Left lung (tissue), 14 donors: ENCODE measurements at places on chromosomes 16 and 17. TPM values are rescaled to one million over a fixed set of nuclear protein-coding genes. Genes with fewer than 3 reads are reported as not detected.

Gene HS3ST4
- total RNA-seq, result not detected

Gene PDK2
- total RNA-seq, result 20.7 TPM

Gene KRTAP4-1
- not detected for total RNA-seq

Gene HOXB9
- total RNA-seq, result not detected

Gene SLC6A2
- total RNA-seq, result not detected

Gene APOBR
- 6.2 TPM for total RNA-seq

DNA sequence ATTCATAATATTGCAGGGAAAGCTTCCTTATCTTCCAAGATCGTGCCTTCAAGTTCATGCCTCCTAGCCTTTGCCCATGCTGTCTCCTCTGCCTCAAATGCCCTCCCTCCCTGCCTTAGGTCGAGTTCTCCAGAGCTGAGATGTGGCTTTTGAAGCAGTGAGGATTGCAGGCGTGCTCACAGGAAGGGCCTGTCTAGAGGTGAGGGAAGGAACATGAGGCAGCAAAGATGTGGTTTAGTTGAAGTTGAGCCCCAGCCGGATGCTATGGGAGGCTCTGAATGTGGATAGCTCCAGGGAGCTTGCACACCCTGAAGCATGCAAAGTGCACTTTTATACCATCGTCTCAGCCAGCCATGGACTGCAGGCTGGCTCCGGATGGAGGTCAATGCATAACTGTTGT, 754.6 kb upstream of the EEF2KMT start:
- no peaks in the 10 kb centered on the region for H3K36me3 ChIP-seq
- no peak for DNase-seq
- H3K27ac ChIP-seq, result no peak overlapping the region
- H3K27me3 ChIP-seq, result no peaks in the 10 kb centered on the region
- no peak overlapping the region for H3K4me3 ChIP-seq

DNA sequence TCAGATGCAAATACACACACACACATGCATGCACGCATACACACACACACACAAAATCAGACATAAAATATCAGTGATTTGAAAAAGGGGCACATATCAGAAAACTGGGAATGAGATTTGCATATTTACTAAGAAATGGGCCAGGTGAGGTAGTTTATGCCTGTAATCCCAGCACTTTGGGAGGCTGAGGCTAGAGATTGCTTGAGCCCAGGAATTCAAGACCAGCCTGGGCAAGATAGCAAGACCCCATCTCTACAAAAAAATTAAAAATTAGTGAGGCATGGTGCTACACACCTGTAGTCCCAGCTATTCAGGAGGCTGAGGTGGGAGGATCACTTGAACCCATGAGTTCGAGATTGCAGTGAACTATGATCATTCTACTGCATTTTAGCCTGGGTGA, 22.4 kb upstream of the PNPO start:
- H3K4me3 ChIP-seq, result no peak overlapping the region
- no peak overlapping the region for H3K27ac ChIP-seq
- H3K4me1 ChIP-seq, result no peaks in the 10 kb centered on the region
- no peaks in the 10 kb centered on the region for H3K36me3 ChIP-seq

- peak; percentile 98 for DNase-seq
- H3K36me3 ChIP-seq, result peaks cover 29% of the 10 kb centered on the region
- peaks cover 53% of the 10 kb centered on the region for H3K4me1 ChIP-seq
- H3K4me3 ChIP-seq, result peak within 1 kb of the TSS; percentile 96
- H3K27ac ChIP-seq, result peak within 1 kb of the TSS; percentile 97
Measured at GRCh38 chr17:44199553-44200477, at the start of gene ATXN7L3. ATXN7L3 (minus strand) TSS chr17:44199884; CDS start chr17:44198070, 1,814 bp downstream.

DNA sequence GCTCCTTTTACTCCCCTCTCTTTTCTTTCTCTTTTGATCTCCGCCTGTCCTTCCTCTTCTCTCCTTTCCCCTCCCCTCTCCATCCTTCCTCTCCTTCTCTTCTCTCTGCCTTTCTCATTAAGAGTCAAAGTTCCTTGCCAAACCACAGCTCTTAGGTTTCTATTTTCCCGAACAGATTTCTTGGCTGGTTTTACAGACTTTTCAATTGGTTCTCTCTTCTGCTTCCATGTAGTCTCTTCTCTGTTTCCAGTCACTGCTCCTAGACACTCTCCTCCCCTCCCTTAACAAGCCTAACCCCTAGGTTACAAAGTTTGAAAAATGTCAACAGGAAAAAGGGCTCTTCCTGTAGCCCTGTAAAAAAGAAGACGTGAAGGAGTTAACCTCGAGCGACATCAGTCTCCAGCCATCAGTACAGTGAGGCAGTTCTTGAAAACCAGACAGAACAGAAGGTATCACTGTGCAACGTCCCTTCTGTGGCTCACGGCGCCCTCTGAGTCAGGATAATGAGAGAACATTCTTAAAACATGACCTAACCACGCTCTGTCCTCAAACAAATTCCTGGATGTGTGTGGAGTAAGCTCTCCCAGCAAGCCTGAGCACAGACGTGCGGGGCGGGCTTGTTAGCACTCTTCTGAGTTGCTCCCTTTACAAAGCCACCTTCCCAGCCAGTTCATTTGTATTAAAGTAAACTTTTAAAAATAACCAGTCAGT, 11.6 kb upstream of the MARCHF10 start:
- H3K4me1 ChIP-seq, result peaks cover 7% of the 10 kb centered on the region
- peak overlapping the region; percentile 75 for H3K27ac ChIP-seq
- H3K27me3 ChIP-seq, result no peaks in the 10 kb centered on the region

DNA sequence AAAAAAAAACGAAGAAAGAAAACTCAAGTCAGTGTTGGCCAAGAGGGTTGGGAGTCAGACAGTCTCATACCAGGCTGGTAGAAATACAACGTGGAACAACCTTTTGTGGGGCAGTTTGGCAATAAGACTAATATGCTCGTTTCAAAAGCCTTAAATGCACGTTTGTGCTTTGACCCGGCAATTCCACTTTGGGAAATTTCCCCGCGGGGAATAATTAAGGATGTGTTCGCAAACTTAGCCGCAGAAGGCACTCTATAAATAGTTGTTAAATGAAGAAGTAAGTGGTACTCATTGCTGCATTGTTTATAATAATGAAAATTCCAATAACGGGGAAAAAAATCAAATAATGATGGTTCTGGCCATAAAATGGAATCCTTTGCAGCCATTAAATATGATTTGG, 664.8 kb upstream of the EEF2KMT start:
- H3K36me3 ChIP-seq, result no peaks in the 10 kb centered on the region
- H3K4me1 ChIP-seq, result no peaks in the 10 kb centered on the region
- no peak overlapping the region for H3K27ac ChIP-seq

- H3K27me3 ChIP-seq, result no peaks in the 10 kb centered on the region
- H3K27ac ChIP-seq, result no peak overlapping the region
- H3K36me3 ChIP-seq, result no peaks in the 10 kb centered on the region
- no peak overlapping the region for H3K4me3 ChIP-seq
- peaks cover 2% of the 10 kb centered on the region for H3K4me1 ChIP-seq
Measured at GRCh38 chr17:57666201-57666870, 78.8 kb downstream of the CCDC182 start.

GRCh38 chr17:77888242-77889134, 70.0 kb upstream of the TNRC6C start:
- H3K4me1 ChIP-seq, result peaks cover 32% of the 10 kb centered on the region
- peak overlapping the region; percentile 39 for H3K4me3 ChIP-seq
- no peaks in the 10 kb centered on the region for H3K27me3 ChIP-seq
- peak overlapping the region; percentile 90 for H3K27ac ChIP-seq

DNA sequence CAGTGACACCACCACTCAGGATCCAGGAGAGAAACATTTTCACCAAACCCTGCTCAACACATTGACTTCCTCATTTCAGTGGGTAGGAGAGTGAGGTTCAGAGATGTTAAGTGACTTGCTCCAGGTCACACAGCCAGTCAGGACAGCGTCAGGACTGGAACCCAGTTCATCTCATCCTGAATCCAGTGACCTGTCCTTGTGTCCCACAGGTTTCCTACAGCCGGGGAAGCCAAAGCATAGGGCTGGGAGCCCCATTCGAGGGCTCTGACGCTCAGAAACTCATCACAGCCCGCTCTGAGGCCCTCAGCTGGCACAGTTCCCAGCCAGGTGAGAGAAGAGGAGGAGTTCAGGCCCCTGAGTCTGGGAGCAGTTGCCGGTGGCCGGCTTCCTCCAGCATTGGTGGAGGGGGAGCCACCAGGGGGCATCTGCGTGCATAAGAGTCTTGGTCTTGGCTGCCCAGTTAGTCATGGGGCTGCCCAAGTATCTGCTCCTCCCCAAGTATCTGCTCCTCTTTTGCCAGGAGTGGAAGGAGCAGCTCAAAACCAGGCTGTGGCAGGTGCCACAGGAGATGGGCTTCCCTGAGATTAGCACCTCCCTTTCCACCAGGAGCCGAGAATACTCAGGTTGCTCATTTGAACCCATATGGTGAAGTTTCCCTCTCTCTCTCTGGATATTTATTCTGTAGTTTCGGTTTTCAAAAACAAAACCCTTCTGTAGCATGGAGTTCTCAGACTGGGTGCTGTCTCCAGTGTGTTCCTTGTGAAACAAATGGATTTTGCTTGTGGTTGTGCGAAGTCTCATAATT, 56.0 kb downstream of the TNFRSF13B start:
- H3K36me3 ChIP-seq, result no peaks in the 10 kb centered on the region
- H3K4me3 ChIP-seq, result no peak overlapping the region
- no peak overlapping the region for H3K27ac ChIP-seq
- no peaks in the 10 kb centered on the region for H3K27me3 ChIP-seq

GRCh38 chr17:18102640-18103039, 5.9 kb upstream of the MYO15A start:
- H3K36me3 ChIP-seq, result no peaks in the 10 kb centered on the region
- H3K27ac ChIP-seq, result no peak overlapping the region
- DNase-seq, result no peak
- H3K4me3 ChIP-seq, result no peak overlapping the region
- H3K4me1 ChIP-seq, result no peaks in the 10 kb centered on the region
- no peaks in the 10 kb centered on the region for H3K27me3 ChIP-seq

GRCh38 chr16:84820305-84820684, 510 bp downstream of the CRISPLD2 start:
- H3K27ac ChIP-seq, result no peak overlapping the region
- H3K4me3 ChIP-seq, result peak overlapping the region; percentile 51
- DNase-seq, result no peak

DNA sequence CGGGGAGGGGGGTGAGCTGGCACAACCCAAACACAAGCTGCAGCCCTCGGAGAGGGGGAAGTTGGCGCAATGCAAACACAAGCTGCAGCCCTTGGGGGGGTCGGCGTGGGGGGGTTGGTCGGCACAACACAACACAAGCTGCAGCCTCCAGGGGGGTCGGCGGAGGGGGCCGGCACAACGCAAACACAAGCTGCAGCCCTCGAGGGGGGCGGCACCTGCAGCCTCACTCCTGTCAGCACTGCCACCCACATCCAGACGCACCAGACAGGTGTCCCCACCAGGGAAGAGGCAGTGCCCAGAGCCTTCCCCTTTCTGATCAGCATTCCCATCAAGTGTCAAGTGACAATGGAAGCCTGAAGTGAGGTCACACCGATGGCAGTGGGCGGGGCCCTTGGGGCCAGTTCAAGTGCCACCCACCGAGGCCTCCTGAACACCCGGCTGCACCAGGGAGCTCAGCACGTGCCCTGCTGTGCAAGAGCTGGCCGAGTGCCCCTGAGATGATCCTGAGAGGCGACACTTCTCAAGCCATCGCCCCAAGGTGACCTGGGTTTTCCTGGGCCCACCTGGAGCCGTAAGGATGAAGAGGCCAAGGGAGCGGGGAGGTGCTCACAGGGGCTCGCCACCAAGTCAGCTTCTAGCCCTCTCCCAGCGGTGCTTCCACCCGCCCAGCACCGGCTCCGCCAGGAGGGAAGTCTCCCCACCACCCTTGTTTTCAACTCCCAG, 59.3 kb downstream of the KLHDC4 start:
- no peak overlapping the region for H3K27ac ChIP-seq
- no peaks in the 10 kb centered on the region for H3K27me3 ChIP-seq
- H3K4me3 ChIP-seq, result no peak overlapping the region

GRCh38 chr16:70255574-70255973, 3.8 kb upstream of the EXOSC6 start:
- H3K4me3 ChIP-seq, result no peak overlapping the region
- no peaks in the 10 kb centered on the region for H3K4me1 ChIP-seq
- H3K27me3 ChIP-seq, result no peaks in the 10 kb centered on the region
- H3K27ac ChIP-seq, result no peak overlapping the region
- DNase-seq, result no peak

DNA sequence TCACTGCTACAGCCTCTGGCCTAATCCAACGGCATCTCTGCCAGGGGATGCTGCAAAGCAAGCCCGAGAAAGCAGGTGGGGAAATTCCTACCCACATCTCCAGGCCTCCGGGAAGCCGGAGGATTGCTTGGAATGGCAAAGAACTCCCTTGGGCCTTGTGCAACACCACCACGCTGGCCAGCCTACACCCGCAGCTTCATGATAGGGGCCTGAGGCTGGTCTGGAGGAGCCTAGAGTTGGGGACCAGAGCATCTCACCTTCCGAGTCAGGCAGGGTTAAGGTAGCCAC, 20.3 kb downstream of the GGA3 start:
- no peak overlapping the region for H3K27ac ChIP-seq
- H3K4me3 ChIP-seq, result no peak overlapping the region
- H3K4me1 ChIP-seq, result peaks cover 14% of the 10 kb centered on the region
- no peaks in the 10 kb centered on the region for H3K27me3 ChIP-seq
- no peak for DNase-seq

- H3K4me1 ChIP-seq, result peaks cover 29% of the 10 kb centered on the region
- peak within 1 kb of the TSS; percentile 84 for H3K4me3 ChIP-seq
- peak within 1 kb of the TSS; percentile 74 for H3K27ac ChIP-seq
- H3K27me3 ChIP-seq, result no peaks in the 10 kb centered on the region
Measured at GRCh38 chr16:57735755-57736418, at the start of gene KATNB1. KATNB1 (plus strand) TSS chr16:57735770; CDS start chr16:57737244, 1,474 bp downstream.

- DNase-seq, result peak; percentile 96
- peak within 1 kb of the TSS; percentile 93 for H3K4me3 ChIP-seq
- H3K4me1 ChIP-seq, result peaks cover 5% of the 10 kb centered on the region
- H3K36me3 ChIP-seq, result no peaks in the 10 kb centered on the region
- peak within 1 kb of the TSS; percentile 91 for H3K27ac ChIP-seq
Measured at GRCh38 chr16:87316923-87317749, at the start of gene C16orf95. C16orf95 (minus strand) TSS chr16:87317392; CDS start chr16:87317242, 150 bp downstream.

GRCh38 chr17:20230924-20231323, 221.8 kb downstream of the SPECC1 start:
- H3K4me3 ChIP-seq, result no peak overlapping the region
- peaks cover 17% of the 10 kb centered on the region for H3K36me3 ChIP-seq
- no peaks in the 10 kb centered on the region for H3K4me1 ChIP-seq
- no peak overlapping the region for H3K27ac ChIP-seq
- H3K27me3 ChIP-seq, result no peaks in the 10 kb centered on the region

DNA sequence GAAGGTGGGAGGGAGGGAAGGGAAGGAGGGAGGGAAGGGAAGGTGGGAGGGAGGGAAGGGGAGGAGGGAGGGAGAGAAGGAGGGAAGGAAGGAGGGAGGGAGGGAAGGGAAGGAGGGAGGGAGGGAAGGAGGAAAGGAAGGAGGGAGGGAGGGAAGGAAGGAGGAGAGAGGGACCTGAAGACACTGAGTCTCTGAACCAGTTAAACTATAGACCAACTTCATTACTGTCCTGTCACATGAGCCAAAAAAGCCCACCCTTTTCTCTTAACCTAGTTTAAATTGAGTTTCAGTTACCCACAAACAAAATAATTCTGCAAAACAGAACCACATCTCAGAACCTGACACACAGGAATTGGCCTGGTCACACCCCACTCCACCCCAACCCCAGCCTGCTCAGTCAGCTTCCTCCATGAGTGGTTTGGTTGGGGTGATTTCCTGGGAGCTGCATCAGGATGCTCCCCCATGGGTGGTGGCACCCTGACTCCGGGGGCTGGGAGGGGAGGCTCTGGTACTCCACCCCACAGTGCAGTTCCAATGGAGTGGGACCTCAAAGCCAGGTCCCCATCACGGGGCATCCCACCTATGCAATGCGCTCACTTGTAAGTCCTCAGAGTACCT, 4.7 kb upstream of the PRR29 start:
- H3K4me1 ChIP-seq, result peaks cover 9% of the 10 kb centered on the region
- no peak overlapping the region for H3K27ac ChIP-seq
- H3K4me3 ChIP-seq, result no peak overlapping the region
- H3K27me3 ChIP-seq, result peaks cover 28% of the 10 kb centered on the region
- H3K36me3 ChIP-seq, result no peaks in the 10 kb centered on the region
